A172 (cell line): ENCODE measurements at places on chromosomes 13 and 19. TPM values are rescaled to one million over a fixed set of nuclear protein-coding genes. Genes with fewer than 3 reads are reported as not detected.

DNA sequence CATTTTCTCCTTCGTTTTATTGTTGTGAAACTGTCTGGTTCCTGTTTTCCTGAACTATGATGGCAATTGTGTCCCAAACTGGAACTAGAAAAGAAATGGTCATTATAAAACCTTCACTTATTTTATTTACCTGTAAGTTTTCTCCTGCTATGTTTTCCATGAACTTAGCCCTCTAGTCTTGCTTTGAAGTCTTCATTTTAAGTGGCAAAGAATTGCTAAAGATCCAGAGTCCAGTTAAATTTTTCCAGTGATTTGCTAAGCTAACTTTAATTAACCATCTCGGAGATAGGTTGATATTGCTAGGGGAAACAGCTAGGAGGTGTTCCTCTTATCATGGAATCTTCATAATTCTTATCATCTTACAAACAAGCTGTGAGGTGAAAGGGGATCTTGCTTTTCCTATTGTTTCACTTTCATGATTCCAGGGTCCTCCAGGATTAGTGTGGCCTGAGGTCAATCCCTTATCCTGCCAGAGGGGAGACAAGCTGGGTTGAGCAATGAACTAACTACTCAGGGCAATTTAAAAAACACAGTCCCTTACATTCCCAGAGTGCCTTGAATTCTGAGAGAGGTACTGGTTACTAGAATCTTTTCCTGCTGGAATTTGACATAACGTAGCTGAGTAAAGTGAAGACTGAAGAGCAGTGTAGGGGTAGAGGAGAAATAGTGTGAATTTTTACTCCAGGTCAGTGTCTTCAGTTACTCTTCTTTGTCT is 112.5 kb downstream of the ESD start:
- no peak for DNase-seq

The IFNL1 gene
- total RNA-seq: not detected in 2 replicates

The SYT3 gene
- total RNA-seq: 1.9 and 2.2 TPM in 2 replicates

The URAD gene
- total RNA-seq: not detected in 2 replicates

- peak; percentile 88 for DNase-seq
These were observed 308.3 kb downstream of the KCNRG start for GRCh38 chr13:50323440-50324065.

The AMER2 gene
- not detected in 2 replicates for total RNA-seq

- DNase-seq: no peak
These were observed 50.2 kb downstream of the FLT3 start for GRCh38 chr13:28049880-28050875.

The KLK8 gene
- not detected in 2 replicates for total RNA-seq

The ZGLP1 gene
- total RNA-seq: 1.3 and 1.5 TPM in 2 replicates

The HAUS5 gene
- 17.6 and 18.9 TPM in 2 replicates for total RNA-seq

GRCh38 chr19:16467581-16467980 is 4.2 kb downstream of the EPS15L1 start:
- DNase-seq: no peak

GRCh38 chr13:45055198-45055901 is 65.0 kb upstream of the GTF2F2 start:
- DNase-seq: peak; percentile 86

The KISS1R gene
- total RNA-seq: not detected in 2 replicates

- peak; percentile 31 for DNase-seq
These were observed 4.7 kb upstream of the CYP2A13 start for GRCh38 chr19:41083516-41083915.

DNA sequence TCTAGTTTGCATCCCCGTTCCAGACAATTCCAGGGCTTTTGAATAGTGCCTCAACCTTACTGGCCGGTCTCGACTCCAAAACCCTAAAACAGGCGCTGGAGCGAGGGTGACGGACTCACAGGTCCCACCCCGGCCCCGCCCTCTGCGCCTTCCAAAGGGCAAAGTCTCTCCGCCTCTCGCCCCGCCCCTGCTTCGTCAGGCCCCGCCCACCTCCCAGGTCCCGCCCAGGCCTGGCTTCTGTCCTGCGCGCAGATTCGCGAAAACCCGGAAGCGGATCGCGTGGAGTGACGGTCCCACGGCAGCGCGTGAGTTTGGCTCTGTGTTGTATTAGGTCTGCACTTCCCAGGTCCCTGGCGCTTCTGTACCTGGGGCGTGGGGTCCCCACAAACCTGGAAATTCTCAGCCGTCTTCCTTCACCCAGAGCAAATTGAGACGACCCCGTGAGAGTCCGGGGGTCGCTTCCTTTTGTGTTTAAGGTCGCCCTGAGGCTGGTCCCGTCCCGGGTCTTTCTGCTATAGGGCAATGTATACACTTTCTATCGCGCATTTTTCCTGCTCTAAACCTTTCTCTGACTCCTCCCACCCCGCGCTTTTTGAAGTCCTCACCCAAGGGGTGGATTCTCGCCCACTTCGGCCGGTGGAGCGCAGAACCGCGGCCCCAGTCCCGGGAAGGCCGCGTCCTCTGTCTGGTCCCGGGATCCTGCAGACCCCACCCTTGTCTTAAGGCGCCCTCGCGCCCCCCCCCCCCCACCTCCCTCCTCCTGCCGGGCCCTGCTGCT is at the start of gene ZNF813:
Gene ZNF813 (plus strand): TSS at position 249 of the 778 bp plus-strand sequence. CDS start 16,090 bp downstream, outside the sequence.
- peak; percentile 53 for DNase-seq

- DNase-seq: no peak
These were observed 12.0 kb upstream of the GAS6 start for GRCh38 chr13:113875837-113876281.

GRCh38 chr13:48167866-48168265 is 65.1 kb upstream of the ITM2B start:
- DNase-seq: no peak

The ARHGAP33 gene
- total RNA-seq: 2.8 and 7.8 TPM in 2 replicates

DNA sequence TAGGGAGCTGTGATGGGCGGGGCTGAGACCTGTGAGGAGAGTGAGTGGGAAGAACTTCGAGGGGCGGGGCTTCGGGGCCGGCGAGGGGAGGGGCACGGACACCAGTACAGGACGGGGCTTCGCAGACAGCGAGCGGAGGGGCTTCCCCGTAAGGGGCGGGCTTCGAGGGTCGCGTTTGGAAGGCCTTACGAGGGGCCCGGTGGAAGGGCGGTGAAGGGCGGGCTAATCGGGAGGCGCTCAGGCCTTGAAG is 4.1 kb upstream of the EMP3 start:
- DNase-seq: peak; percentile 68

GRCh38 chr19:4042731-4043082 is 24.0 kb downstream of the ZBTB7A start:
- DNase-seq: no peak

The CPB2 gene
- not detected in 2 replicates for total RNA-seq

The PLEKHF1 gene
- 8.7 and 9.2 TPM in 2 replicates for total RNA-seq

DNA sequence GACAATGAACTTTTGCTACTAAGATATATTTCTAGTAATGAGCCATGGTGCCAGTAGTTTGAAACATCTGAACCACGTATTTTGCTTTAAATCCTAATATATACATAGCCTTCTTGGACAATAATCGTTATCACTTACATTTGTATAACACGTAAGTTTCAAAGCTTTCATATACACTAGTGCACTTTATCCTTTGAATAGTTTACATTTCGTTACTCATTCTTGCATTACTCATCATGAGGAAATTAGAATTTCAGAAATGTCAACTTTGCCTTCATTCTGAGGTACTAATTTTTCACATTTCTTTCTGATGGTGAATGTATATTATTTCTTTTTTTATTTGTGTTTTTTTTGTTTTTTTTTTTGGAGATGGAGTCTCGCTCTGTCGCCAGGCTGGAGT is 5.8 kb downstream of the KBTBD7 start:
- DNase-seq: peak; percentile 2

DNA sequence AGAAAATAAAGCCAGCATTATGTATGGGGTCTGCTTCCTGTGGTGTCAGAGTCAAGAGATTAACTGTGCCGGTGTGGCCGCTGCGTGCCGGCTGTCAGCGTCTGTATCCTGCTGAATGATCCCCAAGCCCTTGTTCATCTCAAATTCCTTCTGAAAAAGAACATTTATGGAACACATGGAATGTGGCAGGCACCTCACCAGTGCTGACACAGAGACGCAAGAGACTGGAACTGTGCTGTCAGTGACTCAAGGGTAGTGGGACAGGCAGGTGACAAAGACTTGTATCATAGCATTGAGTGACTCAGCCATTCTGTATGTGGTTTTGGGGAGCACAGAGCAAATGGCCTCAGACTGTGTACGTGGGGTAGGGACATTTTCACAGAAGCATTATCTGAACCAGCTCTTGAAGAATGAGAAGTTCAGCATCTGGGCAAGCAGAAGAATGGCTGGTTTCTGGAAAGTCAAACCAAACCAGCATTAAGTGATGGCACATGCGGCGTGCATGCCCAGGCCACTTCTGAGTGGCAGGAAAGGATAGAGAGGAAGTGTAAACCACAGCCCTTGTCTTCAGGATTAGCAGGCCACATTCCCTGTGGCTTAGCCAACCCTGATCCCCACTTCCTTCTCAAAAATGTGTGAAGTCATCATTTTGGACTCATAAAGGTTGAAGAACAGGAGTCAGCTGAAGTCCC is 54.0 kb upstream of the IRS2 start:
- DNase-seq: peak; percentile 94

DNA sequence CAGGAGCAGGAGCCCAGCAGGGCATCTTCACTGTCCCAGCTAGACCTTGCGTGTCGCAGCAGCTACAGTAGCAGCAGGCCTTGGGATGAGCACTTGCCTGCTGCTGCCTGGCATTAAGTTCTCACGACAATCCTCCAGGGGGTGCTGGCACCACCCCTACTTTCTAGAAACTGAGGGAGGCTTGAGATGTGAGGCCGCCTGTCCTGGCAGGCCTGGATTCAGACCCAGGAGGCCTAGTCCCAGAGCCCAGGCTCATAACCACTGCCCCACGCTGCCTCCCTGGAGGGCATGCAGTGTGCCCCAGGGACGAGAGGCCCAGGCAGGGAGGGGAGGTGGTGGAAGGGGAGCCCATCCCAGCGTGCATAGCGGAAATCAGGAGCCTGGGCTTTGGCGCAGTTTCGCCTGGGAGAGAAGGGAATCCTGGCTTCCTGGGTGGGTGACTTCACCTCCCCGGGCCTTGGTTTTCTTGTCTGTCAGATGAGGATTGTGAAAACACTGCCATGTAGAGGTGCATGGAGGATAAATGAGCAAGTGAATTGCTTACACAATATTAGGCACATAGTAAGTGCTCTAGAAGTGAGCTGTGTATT is 26.1 kb downstream of the PPP5C start:
- DNase-seq: peak; percentile 6

GRCh38 chr13:45899406-45899805 is 47.9 kb upstream of the SIAH3 start:
- DNase-seq: no peak

DNA sequence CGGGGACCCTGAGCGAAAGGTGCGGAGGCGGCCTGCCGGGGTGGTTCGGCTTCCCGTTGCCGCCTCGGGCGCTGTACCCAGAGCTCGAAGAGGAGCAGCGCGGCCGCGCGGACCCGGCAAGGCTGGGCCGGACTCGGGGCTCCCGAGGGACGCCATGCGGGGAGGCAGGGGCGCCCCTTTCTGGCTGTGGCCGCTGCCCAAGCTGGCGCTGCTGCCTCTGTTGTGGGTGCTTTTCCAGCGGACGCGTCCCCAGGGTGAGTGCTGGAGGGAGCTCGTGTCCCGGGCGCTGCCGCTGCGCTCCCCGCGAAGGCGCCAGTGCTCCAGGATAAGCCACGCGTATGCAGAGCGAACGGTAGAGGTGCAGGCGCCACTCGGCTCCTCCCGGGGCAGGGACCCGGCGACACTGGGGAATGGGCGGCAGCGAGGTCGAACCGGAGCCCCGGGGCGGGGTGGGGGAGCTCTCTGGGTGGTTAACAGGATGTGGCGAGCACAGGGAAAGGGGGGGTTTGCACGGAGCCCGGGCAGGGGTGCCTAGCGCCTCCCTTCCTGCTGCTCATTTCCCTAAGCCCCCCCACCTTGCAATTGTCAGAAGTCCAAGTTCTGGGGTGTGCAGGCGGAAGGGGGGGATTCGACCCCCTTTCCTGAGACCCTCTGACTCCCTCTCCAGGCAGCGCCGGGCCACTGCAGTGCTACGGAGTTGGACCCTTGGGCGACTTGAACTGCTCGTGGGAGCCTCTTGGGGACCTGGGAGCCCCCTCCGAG is at the start of gene IL27RA:
Gene IL27RA (plus strand): TSS at position 44 of the 762 bp plus-strand sequence. CDS start 111 bp downstream, at position 155.
- DNase-seq: peak; percentile 49

DNA sequence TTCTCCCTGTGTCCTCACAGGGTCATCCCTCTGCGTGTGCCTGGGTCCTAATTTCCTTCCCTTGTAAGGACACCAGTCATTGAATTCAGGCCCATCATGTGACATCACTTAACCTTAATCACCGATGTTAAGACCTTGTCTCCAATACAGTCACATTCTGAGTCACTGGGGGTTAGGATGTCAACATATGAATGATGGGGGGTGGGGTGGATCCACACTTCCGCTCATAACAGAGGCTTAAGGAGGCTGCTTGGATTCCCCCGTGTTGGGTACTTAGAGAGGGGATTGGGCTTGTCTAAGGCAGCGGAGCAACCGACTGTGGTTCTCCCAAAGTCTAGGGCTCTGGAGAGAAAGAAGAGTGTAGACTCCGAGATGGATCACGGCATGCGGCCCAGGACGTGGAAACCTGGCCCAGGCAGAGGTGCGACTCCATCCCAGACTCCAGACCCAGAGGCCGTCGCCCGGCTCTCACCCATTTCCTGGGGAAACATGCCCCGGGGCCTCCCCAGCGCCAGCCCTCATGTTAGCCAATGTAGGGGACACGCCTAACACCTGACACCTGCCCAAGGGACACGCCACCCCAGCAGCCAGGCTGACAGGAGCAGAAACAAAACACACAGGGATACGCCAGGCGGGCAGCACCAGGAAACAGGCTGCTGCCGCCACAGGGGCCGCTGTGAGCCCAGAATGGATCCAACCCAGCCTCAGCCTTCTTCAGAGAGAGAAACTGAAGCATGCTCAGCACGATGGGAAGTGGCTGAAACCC is 17.1 kb upstream of the IGLON5 start:
- peak; percentile 10 for DNase-seq

DNA sequence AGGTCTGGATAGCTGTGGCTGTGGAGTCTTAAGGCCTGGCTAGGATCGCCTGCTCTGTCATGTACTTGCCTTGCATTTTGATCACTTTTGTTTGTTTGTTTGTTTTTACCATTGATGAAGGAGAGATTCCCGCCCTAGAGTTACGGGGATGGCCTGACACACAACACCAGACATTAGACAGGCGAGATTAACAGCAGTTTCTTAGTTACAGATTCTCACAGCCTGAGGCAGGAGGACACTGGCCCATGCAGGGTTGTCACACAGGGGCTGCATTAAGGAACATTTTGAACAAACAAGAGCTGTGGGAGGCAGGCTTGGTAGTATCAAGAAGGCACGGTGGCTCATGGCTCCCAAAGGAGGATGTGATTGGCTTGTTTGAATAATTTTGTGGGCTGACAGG is 291.8 kb downstream of the HS6ST3 start:
- no peak for DNase-seq

The ZNF878 gene
- total RNA-seq: 0.38 TPM in 1 of 2 replicates, not detected in the other

- no peak for DNase-seq
These were observed 740.1 kb upstream of the SPRY2 start for GRCh38 chr13:81080911-81081454.

The KIR2DL3 gene
- total RNA-seq: not detected in 2 replicates

The ATP4A gene
- not detected in 2 replicates for total RNA-seq

DNA sequence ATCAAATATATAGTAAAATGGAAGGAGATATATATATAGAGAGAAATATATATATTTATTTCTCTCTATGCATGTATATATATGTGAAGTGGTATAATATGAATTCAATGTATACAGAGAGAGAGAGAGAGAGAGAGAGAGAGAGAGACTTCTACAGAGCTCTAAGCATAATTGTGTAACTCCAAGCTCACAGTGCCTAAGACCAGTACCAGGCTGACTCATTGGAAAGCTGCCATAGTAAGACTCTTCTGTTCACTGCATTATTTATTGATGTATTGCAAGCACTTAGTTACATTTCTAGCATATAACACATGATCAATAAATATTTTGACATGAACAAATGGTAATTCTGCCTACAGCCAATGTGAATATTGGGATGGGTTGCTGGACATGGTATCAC is 1734.7 kb downstream of the SLITRK1 start:
- no peak for DNase-seq

- DNase-seq: no peak
These were observed 76.0 kb downstream of the KCTD15 start for GRCh38 chr19:33872445-33873320.
